Fibroblast of mammary gland (primary cell): ENCODE measurements at places on chromosomes 5 and 9.
A peak's percentile ranks its signal among the peaks of the same experiment; 100 is the strongest.

- no peak for DNase-seq
These were observed 523.6 kb upstream of the DAB2 start for GRCh38 chr5:39948341-39948740.

DNA sequence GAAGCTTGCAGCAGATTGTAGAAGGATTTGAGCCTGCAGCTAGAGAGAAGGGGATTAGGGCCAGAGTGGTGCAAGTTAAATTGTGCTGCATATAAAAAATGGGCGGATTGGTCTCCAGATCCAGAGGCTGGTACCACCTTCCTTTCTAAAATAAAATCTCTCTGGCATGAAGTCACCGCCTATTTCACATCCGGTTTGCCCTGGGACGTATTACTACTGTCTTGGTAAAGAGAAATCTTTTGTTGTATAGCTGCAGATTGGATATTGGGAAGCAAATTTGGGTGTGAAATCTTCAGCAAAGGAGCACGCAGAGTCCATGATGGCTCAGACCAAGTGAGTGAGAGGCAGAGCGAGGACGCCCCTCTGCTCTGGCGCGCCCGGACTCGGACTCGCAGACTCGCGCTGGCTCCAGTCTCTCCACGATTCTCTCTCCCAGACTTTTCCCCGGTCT is at the start of gene GABRA1:
TSS of gene GABRA1 (plus strand) at position 180 of the 451 bp plus-strand sequence. CDS start 2,691 bp downstream, outside the sequence.
- DNase-seq = no peak

GRCh38 chr5:107744418-107745330 is 73.9 kb upstream of the EFNA5 start:
- DNase-seq = no peak

DNA sequence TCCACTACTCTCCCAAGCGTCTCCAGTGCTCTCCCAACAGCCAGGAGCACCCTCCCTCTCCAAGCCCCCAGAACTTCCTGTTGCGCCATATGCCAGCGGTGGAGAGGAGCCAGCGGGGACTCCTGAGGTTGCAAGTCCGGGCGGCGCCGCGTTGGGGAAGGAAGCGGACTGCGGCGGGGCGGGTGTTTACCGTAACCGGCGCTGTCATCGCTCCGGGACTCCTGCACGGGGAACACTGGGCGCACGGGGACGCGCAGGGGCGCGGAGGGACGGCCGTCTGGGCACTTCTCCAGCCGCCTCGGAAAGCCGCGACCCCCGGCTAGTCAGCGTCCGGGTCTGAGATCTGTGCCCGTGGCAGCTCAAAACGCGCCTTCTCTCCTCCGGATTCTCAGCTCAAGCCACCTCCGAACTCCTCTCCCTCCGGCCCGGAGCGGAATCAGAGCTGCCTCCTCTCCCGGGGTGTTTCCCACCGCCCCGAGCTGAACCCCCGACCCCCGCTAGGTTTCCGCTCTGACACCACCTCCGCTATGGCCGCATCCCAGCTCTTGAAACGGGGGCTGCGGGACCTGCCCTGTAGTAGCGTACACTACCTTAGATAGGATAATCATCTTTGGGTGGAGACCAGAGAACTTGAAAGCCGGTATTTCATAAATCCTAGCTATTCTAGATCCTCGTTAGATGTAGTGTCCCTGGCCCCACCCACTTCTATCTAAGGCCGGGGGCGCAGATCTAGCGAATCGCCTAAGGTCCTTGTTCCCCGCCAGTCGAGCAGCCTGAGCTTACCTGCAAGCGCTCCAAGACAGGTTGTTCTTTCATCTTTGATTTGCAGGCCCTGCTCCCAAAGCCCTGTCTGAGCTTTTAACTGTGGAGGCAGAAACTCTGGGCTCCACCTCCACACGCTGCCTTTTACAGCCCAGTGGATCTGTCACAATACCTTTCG is at the start of gene TRPM6:
TSS of gene TRPM6 (minus strand) at position 881 of the 940 bp plus-strand sequence. CDS start at position 816, 65 bp downstream.
- peak; percentile 79 for DNase-seq

DNA sequence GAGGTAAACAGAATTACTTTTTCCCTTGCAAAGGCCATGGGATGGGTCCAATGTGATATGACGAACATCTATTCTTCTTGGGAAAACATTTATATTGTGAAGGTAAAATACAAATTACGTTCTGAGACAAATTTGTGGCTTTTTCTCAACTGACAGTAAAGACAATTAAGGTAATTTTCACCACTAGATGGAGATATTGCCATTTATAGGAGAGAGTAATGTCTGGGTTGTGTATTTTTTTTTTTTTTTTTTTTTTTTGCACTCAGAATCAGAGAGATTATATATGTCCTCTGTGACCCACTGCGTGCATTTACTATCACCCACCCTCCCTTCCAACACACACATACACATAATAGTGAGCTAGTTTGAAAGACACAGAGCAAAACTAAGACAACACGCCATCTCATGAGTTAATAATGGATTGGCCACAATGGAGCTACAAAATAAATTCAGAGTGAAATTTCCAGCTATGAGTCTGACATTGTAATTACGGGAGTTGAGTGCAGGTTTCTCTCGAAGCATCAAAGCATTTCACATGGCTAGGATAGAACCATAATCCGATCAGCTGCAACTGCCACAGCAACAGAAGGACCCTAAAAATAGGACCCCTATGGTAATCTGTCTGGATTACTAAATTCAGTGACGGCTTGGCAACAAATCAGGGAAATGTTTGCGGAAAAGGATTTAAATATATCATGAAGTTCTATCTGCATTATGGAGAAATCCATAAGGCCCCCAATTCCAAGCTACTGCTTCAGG is 49.2 kb downstream of the ANXA1 start:
- DNase-seq = peak; percentile 59

DNA sequence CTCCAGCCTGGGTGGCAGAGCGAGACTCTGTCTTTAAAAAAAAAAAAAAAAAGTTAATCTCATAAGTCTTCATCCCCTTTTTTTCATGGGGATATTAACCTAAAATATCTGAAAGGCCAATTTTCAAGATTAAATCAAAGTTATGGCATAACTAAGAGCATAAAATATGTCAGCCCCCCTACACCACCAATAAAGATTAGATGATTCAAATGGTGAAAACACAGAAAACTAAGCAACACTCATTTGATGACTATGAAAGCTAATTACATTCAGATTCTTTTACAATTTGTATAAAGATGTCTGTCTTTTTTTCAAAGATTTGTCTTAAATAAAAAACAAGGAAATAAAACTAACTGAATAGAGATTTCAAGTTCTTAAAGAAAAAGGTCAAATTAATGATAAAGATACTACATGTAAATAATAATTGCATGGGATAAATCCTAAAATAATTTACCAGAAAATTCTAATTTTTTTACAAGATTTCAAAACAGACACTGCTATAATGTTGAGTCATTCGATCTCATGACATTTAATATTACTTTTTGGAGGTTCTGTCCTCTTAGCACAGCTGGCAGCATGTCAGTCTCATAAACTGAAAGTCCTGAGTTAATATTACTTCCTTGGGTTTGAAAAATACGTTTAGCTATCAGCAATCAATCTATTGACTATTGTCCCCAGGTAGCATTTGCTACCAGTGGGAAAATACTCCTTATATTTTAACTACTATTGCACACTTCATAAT is 112.9 kb downstream of the KIAA0825 start:
- peak; percentile 63 for DNase-seq

DNA sequence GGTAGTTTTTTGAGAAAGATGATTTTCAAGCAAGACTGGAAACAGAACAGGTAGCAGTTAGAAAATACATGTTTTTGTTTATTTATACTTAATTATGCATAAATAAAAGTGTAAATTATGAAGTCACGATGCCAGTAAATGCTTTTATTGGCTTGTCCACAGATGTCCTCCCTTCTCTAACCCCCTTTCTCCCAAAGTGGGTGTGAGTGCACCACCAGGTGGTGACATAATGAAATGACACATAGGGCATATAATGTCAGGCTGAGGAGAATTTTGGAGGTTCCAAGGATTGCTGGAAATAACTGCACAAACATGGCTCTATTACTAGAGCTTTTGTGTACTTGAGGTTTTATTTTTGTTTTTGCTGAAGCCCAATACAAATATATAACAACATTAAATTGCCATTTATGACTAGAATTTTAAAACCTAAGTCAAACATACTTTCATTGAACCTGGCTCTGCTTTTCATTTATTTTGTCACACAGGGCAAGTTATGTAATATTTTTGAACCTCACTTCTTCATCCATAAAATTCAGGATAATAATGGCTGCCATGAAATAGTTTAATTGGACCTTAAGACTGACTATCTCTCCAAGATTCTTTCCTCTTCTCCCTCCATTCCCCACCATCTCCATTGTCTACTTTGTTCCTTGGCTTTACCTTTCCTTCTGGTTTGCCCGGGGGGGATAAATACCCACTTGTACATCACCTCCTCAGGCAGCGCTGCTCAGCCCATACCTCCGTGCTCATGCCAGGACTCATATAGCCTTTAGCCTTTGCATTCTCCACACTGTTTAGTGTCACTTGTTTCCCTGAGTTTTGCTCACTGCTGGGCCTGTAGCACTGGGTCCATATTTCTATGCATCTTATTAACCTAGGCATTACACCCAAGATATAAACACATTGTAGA is 168.8 kb downstream of the PDE4D start:
- DNase-seq = peak; percentile 59
